ENCODE measurements at places on chromosomes 5 and 9.

GRCh38 chr5:96254980-96255691 lies 177.9 kb downstream of the PCSK1 start:
- DNase-seq, result no peak

DNA sequence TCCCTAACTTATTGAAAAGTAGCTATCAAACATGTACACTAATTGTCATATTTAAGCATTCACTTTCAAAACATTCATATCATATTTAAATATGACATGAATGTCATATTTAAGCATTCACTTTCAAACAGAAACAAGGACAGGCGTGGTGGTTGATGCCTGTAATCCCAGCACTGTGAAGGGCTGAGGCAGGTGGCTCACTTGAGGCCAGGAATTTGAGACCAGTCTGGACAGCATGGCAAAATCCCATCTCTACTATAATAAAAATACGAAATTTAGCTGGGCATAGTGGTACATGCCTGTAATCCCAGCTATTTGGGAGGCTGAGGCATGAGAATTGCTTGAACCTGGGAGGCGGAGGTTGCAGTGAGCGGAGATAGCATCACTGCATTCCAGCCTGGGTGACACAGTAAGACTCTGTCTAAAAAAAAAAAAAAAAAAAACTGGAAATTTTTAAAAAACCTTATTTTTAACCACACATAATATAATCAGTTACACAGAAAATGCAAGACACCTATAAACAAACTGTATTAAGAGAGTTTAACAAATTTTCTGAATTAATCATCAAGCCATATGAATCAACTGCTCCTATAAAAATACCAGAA lies 88.1 kb downstream of the LPAR1 start:
- DNase-seq, result no peak

- DNase-seq, result no peak
These were observed 128.1 kb downstream of the CPLANE1 start for GRCh38 chr5:37121027-37121426.

DNA sequence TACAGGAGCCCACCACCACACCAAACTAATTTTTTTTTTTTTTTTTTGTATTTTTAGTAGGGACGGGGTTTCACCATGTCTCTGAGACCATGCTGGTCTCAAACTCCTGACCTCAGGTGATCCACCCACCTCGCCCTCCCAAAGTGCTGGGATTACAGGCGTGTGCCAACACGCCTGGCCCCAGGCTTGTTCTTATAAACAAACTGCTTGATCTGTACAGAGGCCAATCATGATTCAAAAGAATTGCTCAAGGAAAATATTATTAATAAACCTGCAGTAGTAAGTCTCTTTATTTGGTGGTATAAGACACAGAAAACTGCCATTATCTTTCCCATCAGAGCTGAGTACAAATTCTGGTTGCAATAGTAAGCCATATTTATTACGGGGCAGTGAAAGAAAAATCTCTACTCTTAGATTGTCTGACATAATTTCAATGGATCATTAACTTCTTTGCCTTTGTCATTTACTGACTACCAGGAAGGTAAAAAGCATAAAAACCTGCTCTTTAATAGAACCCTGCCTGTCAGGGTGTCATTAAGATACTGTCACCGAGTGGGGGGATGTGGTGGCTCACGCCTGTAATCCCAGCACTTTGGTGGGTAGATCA lies 33.3 kb downstream of the RASEF start:
- DNase-seq, result no peak

DNA sequence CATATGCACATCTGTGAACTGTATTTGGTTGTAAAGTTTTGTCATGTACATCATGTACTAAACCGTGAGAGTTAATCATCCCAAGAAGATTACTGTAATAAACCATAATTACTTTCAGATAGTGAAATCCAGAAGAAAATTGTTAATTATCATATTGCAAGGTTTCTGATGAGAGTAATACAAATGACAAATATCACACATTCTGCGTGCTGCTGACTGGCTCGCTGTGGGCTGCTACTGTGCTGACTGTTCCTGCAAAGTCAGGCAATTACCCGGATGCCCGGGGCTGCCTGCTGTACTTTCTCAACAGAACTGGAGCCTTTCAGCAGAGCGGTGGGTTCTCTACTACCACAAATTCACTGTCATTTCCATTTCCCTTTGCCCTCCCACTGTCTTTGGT lies 68.3 kb downstream of the SMARCA2 start:
- no peak for DNase-seq
